ENCODE measurements at places on chromosomes 13 and 19.

DNA sequence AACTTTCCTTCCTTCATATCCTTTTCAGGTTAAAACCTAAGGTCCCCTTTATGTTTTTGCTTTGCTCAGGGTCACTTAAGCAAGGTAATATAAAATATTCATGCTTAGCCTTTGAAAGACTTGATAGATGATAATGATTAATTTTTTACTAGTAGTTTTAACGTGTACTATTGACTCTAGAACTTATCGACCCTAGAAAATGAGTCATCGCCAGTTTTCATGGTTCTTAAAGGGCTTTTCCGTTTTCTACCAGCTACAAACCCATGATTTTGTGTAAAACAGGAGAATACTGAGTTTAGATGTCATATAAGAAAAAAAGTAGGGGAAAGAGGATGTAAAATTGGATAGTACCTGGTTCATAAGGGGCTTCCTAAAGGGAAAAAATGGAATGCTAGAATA is 75.7 kb downstream of the DHRS12 start:
- peaks cover 2% of the 10 kb centered on the region for H3K36me3 ChIP-seq
- no peak for DNase-seq
- peaks cover 27% of the 10 kb centered on the region for H3K4me1 ChIP-seq
- no peak overlapping the region for H3K27ac ChIP-seq
- H3K27me3 ChIP-seq = no peaks in the 10 kb centered on the region

DNA sequence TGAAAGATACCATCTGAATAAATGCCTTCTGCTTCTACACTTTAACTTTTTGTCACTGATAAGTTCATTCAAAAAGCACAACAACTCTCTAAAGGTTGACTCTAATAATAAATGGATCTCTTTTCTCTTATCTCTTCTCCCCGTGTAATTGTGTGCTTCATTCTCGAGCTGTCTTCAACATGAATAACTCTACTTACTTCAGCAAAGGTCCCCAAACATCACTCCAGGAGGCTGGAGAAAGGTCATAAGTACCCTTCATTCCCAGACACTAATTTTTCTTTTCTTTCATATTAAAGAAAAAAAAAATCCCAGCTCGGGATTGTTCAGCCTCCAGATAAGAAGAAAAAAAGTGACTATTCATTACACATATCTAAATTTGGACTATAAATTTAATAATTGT is 222.2 kb downstream of the FOXO1 start:
- H3K4me3 ChIP-seq = no peak overlapping the region
- no peaks in the 10 kb centered on the region for H3K36me3 ChIP-seq
- H3K27ac ChIP-seq = no peak overlapping the region
- H3K4me1 ChIP-seq = no peaks in the 10 kb centered on the region
- H3K27me3 ChIP-seq = no peaks in the 10 kb centered on the region

DNA sequence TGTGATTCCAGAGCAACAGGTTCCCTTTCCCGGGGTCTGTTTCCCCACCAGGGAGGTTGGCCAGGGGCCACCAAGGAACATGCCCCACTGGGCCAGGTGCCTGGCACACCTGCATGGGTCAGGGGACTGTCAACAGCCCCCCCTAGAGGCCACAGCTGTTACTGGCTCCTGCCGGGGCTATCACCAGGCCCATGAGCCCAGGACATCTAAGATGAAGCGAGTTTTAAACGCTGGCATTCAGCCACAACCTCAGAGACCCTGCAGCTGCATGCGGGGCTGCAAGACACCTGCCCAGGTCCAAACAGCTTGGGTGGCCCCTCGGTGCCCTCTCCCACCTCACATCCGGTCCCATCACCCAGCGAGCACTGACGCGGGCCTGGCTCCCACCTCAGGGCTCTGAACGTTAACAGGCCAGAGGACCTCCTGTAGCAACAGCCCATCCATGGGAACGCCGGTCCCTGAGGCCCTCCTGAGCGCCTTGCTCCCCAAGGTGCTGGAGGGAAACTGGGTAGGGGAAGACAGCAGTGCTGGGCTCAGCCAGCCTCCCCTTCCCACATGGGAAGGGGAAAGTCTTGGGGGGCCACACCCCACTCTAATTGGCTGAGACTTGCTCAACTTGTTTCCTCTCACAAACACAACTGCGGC is 12.0 kb downstream of the KHSRP start:
- H3K4me3 ChIP-seq = no peak overlapping the region
- H3K36me3 ChIP-seq = peaks cover 24% of the 10 kb centered on the region
- H3K4me1 ChIP-seq = no peaks in the 10 kb centered on the region
- H3K27me3 ChIP-seq = no peaks in the 10 kb centered on the region
- no peak for DNase-seq

DNA sequence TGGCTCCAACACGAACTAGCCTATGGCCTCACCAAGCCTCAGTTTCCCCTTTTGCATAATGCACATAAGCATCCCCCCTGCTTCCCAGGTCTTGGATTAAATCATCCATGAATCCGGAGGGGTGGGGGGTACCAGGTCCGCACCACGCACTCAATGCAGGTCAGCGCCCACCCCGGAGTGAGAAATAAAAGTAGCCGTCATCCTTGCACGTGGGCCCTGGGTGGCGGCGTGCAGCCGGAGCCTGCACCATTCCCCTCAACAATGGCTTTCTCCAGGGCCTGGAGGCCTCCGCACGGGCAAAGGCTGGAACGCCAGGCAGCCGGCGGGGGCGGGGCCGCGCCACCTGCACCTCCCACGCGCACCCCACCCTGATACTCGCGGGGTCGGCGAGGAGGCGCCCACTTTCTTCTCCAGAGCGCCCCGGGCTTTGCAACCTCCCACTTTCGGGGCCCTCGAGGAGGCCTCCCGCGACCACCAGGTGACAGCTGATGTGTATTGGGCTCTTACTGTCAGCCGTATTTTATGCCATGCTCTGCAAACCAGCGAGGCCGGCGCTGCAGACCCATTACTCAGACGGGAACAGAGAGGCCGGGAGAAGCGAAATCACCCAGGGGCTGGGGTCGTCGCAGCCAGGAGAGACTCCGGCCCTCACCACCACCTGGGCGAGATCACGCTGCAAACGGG is 767 bp upstream of the GADD45B start:
- peak overlapping the region; percentile 63 for H3K4me3 ChIP-seq
- H3K4me1 ChIP-seq = no peaks in the 10 kb centered on the region
- H3K27ac ChIP-seq = peak overlapping the region; percentile 82
- peaks cover 8% of the 10 kb centered on the region for H3K36me3 ChIP-seq
- H3K27me3 ChIP-seq = no peaks in the 10 kb centered on the region

- DNase-seq = peak; percentile 77
- H3K27ac ChIP-seq = peak overlapping the region; percentile 36
- H3K36me3 ChIP-seq = peaks cover 6% of the 10 kb centered on the region
- H3K27me3 ChIP-seq = no peaks in the 10 kb centered on the region
- H3K4me1 ChIP-seq = peaks cover 13% of the 10 kb centered on the region
These were observed 797 bp upstream of the HSD17B14 start for GRCh38 chr19:48837051-48837524.
